ENCODE measurements at places on chromosomes 6 and 20.

- DNase-seq, result no peak
Measured at GRCh38 chr6:79543886-79544285, 6.7 kb upstream of the LCA5 start.

- no peak for DNase-seq
Measured at GRCh38 chr6:14656649-14657048, 539.1 kb downstream of the CD83 start.

DNA sequence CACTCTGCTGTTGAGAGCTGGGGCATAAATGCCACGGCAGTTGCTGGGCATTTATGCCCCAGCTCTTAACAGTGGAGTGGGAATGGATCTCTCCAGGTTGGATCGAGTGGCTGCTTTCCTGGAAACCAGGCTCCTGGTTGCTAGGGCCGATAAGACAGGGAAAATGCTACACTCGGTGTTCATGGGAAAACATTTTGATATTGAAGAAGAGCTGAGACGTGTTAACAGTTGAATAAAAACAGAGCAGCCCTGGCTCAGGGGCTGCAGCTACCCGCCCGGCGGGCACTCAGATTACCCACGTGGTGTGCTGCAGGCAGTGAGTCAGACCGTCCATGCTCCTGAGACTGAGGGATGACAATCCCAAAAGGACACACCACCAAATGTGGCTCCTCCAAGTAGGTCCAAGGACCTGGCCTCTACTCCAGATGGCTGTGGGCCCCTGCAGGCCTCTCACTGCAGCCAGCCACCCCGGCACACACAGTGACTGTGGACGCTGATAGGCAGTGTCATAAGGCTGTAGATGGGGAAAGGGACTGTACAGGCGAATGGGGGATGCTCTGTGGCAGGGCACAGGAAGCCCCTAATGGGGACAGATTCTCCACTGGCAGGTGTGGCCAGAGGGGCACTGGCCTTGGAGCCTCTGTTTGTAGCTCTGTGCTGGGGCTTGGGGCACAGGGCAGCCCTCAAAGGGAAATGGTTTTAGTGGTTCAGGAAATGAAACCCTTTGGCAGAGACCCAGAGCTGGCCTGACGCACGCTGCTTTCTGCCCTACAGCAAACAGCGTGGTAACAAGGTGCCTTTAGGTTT lies 237.8 kb downstream of the LY86 start:
- DNase-seq, result no peak

DNA sequence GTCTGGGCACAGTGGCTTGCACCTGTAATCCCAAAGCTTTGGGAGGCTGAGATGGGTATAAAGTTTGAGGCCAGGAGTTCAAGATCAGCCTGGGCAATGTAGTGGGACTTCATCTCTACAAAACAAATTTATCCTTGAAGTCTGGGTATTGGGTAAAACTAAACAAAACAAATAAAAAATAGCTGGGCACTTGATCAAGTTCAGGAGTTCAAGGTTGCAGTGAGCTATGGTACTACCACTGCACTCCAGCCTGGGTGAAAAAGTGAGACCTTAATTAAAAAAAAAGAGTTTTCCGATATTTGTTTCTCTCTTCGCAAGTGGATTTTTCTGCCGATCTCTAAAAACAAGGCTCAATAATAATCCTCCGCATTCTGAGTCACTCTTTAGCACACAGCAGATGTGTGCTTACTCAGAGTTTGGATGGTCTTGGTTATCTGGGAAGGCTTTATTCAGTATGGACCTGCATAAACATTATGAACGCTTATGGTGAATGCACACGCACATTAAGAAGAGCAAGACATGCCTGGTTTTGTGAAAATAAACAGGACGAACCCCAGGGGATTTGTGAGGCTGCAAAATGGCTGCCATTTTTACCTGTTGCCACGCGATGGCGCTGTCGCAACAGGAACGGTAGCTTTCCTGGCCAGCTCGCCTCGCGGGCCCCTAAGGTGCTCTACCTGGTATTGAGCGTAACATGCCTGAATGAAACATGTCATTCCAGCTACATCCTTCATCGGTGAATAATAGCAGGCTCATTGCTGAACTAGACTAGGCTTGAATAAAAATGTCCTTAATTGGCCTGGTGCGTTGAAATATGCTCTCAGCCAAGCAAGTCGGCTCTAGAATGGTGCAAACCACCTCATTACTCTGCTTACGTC lies 6.0 kb downstream of the OPN5 start:
- DNase-seq, result no peak

GRCh38 chr6:9085709-9086070 lies 650.3 kb upstream of the SLC35B3 start:
- no peak for DNase-seq

DNA sequence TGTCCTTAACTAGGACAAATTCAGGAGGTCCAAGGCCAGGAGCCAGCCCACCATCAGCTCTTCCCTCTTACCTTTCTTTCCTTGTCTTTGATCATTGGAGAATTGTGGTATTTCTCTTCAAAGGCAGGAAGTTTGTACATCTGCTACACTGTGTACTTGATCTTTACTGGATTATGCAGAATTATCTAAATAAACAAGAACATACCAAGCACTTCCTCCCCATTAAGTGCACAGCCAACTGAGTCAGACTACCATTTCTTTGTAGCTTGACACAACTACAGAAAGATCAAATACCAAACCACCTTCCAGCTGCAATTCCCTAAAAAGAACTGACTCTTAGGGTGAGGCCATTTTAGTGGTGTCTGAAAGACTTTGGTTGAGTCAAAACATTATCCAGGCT lies 195.1 kb downstream of the HDGFL1 start:
- DNase-seq, result no peak

GRCh38 chr6:23081701-23082100 lies 512.3 kb downstream of the HDGFL1 start:
- DNase-seq, result no peak

DNA sequence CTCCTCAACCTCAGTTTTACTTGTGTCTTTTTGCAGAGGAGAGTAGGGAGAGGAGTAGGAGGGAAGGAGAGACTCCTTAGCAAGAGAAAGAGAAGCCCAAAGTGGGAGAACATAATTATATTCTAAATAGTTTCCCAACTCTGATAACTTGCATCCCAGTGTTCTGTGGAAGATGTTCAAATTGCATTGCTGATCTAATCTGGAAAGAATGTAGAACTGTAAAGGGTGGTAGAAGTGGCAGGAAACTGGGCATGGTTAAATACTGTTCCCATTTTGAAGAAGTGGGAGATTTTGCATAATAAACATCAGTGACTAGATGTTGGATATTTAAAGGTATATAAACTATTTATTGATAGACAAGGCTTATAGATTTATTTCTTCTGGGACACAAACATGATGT lies 42.6 kb upstream of the HMGN3 start:
- no peak for DNase-seq

- DNase-seq, result no peak
Measured at GRCh38 chr20:47201074-47201730, 155.3 kb downstream of the ZMYND8 start.
